ENCODE measurements at places on chromosomes 6 and 20. TPM values are rescaled to one million over a fixed set of nuclear protein-coding genes. Genes with fewer than 3 reads are reported as not detected.

Gene FAM83C
- not detected for total RNA-seq

Gene MEA1
- 20.3 TPM for total RNA-seq

Gene SGK2
- total RNA-seq, result 1.9 TPM

Gene PBOV1
- not detected for total RNA-seq

Gene CNR1
- not detected for total RNA-seq

Gene COL19A1
- total RNA-seq, result 1.3 TPM

Gene NKAIN4
- not detected for total RNA-seq

Gene COL12A1
- 0.27 TPM for total RNA-seq

Gene ISM1
- 2.8 TPM for total RNA-seq

Gene MCCD1
- not detected for total RNA-seq
